ENCODE measurements at places on chromosomes 16 and 17.

- H3K27me3 ChIP-seq, result no peaks in the 10 kb centered on the region
- H3K36me3 ChIP-seq, result no peaks in the 10 kb centered on the region
- H3K4me1 ChIP-seq, result no peaks in the 10 kb centered on the region
- no peak overlapping the region for H3K27ac ChIP-seq
Observed at GRCh38 chr17:50806141-50806643, 29.2 kb upstream of the WFIKKN2 start.

GRCh38 chr17:74712756-74713155 lies at the start of gene CD300LF:
CD300LF (minus strand) TSS chr17:74712923; CDS start chr17:74712866, 57 bp downstream.
- no peaks in the 10 kb centered on the region for H3K36me3 ChIP-seq
- H3K4me1 ChIP-seq, result peaks cover 10% of the 10 kb centered on the region
- DNase-seq, result no peak
- H3K4me3 ChIP-seq, result no peak within 1 kb of the TSS

DNA sequence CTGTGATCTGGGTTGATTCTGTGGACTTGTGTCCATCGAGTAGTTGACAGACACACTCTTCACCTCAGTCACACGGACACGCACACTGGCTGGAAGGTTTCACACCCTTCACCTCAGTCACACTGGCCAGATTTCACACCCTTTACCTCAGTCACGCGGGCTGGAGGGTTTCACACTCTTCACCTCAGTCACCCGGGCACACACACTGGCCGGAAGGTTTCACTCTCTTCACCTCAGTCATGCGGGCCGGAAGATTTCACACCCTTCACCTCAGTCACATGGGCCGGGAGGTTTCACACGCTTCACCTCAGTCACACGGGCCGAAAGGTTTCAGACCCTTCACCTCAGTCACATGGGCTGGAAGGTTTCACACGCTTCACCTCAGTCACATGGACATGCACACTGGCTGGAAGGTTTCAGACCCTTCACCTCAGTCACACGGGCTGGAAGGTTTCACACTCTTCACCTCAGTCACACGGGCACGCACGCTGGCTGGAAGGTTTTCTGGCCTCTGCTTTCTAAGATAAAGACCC lies 96.2 kb downstream of the PGS1 start:
- no peaks in the 10 kb centered on the region for H3K4me1 ChIP-seq
- H3K36me3 ChIP-seq, result no peaks in the 10 kb centered on the region
- no peak overlapping the region for H3K4me3 ChIP-seq
- DNase-seq, result no peak
- peaks cover 30% of the 10 kb centered on the region for H3K27me3 ChIP-seq
- no peak overlapping the region for H3K27ac ChIP-seq

GRCh38 chr17:38556239-38556638 lies 49.5 kb downstream of the SRCIN1 start:
- H3K27ac ChIP-seq, result no peak overlapping the region
- DNase-seq, result no peak
- no peaks in the 10 kb centered on the region for H3K36me3 ChIP-seq
- H3K27me3 ChIP-seq, result peaks cover 2% of the 10 kb centered on the region
- H3K4me1 ChIP-seq, result peaks cover 8% of the 10 kb centered on the region

DNA sequence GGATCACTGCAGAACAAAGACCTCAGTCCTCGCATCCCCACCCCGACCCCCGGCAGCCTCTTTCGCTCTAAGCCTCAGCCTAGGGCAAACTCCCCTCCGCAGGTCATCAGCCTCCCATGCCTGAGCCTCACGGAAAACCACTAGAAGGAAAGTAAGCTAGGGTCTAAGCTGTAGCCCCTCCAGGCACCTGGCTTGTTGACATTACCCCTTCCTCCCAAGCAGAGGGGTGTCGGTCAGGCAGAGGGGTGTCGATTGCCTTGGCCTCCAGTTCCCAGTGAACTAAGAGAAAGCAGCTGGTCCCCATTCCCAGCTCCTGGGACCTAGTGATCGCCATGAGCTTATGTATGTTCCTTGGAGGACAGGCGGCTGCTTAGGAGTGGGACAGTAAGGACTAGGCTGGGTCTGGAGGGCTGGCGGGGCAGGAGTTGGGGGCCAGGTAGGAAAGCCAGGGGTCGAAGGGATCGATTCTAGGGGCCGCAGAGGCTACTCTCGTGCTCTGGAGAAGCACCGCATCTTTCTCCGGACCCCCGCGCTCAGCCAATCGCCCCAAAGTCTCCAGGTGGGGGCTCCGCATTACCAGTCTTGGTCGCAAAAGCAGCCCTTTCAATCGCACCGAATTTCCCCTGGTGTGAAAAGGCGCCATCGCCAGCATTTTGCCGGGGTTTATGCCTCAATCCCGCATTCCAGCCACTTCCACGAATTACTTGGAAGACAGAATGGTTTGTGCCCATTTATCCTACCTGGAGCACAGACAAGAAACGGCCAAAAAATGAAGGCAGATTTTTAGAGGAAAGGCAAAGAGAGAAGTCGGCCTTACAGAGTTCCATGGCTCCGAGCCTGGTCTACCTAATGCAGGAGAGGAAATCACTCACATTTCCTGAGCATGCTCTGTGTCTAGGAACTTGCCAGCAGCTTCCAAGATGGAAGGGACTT lies 21.3 kb upstream of the HOXB13 start:
- H3K27ac ChIP-seq, result no peak overlapping the region
- peaks cover 60% of the 10 kb centered on the region for H3K27me3 ChIP-seq
- DNase-seq, result no peak
- no peaks in the 10 kb centered on the region for H3K36me3 ChIP-seq

DNA sequence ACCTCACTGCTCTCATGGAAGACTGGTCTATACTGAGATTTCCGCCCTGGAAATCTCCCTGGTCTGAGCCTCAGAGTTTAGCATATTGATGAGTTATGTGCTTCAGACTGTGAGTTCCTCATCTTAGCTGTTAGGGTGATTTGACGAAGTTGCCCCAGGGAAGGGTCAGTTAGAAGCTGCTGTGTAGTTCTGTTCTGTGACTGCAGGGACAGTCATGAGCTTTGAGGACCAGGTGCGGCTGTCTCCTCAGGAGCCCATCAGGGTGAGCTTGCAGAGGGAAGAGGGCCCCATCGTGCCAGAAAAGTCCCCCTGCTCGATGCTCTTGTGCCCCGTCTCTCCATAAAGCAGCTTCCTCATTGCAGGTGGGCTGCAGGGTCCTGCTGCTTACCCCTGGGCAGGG lies 28.3 kb upstream of the IL17C start:
- H3K27me3 ChIP-seq, result no peaks in the 10 kb centered on the region
- H3K4me3 ChIP-seq, result no peak overlapping the region
- DNase-seq, result no peak
- H3K4me1 ChIP-seq, result no peaks in the 10 kb centered on the region
- no peak overlapping the region for H3K27ac ChIP-seq
- H3K36me3 ChIP-seq, result peaks cover 19% of the 10 kb centered on the region

GRCh38 chr17:28570716-28571360 lies 486 bp downstream of the PIGS start:
- H3K4me1 ChIP-seq, result peaks cover 16% of the 10 kb centered on the region
- peak; percentile 34 for DNase-seq
- H3K27ac ChIP-seq, result peak overlapping the region; percentile 83
- peak overlapping the region; percentile 95 for H3K4me3 ChIP-seq
- peaks cover 5% of the 10 kb centered on the region for H3K36me3 ChIP-seq
- no peaks in the 10 kb centered on the region for H3K27me3 ChIP-seq

- no peak overlapping the region for H3K4me3 ChIP-seq
- peaks cover 6% of the 10 kb centered on the region for H3K4me1 ChIP-seq
- no peaks in the 10 kb centered on the region for H3K36me3 ChIP-seq
- no peak overlapping the region for H3K27ac ChIP-seq
- peaks cover 86% of the 10 kb centered on the region for H3K27me3 ChIP-seq
Observed at GRCh38 chr17:50207315-50207714, 5.9 kb upstream of the COL1A1 start.

DNA sequence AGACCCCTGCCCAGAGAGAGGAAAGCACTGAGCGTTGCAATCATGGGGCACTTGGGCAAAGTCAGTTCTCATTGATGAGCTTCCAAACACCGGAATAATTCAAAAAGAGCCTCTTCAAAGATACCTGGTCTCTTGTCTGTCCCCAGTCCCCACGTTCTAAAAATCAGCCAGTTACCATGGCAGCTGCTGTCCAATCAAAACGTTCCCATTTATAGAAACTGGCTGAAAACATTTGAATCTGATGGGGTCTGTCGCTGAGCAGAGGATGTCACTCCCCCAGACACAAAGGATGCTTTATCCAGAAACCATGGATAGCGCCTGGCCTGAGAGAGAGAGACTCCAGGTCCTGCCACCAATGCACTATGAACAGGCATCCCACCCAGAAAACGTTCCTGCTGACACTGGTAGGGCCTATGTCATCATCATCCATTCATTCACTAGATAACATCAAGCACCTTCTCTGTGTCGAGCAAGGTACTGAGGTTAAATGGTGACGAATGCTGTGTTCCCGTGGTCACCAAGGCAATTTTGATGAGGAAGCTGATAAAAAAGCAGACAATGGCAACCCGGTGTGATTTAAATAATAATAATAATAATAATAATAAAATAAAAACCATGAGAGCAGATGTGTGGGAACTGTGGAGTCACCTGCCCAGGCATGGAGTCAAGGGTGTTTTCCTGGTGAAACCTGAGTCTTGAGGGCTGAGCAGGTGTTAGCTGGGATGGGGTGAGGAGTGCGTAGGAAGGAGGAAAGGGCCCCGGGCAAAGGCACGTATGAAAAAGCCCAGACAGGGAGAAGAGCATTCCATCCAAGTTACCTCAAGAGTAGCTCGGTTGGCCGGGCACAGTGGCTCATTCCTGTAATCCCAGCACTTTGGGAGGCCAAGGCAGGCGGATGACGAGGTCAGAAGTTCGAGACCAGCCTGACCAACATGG lies 19.0 kb upstream of the CALB2 start:
- peaks cover 23% of the 10 kb centered on the region for H3K27me3 ChIP-seq
- no peak for DNase-seq
- no peaks in the 10 kb centered on the region for H3K36me3 ChIP-seq
- H3K4me1 ChIP-seq, result no peaks in the 10 kb centered on the region
- no peak overlapping the region for H3K27ac ChIP-seq

GRCh38 chr17:66981983-66982508 lies 17.5 kb downstream of the CACNG4 start:
- H3K27me3 ChIP-seq, result no peaks in the 10 kb centered on the region
- no peak overlapping the region for H3K4me3 ChIP-seq
- H3K27ac ChIP-seq, result no peak overlapping the region
- H3K36me3 ChIP-seq, result no peaks in the 10 kb centered on the region

DNA sequence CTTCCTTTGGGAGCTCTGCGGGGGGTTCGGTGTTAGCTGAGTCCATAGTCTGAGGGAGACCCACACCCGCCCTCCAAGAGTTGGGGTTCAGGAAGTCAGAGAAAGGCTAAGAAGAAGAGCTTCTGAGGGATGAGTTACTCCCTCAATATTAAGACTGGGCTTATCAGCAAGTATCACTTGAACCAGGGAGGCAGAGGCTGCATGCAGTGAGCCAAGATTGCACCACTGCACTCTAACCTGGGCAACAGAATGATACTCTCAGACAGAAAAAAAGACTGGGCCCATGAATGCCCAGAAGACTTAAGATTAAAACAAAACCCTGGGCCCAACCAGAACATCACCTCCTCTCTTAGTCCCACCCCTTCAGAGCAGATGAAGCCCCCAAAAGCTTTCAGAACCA lies 6.0 kb downstream of the NKIRAS2 start:
- peaks cover 6% of the 10 kb centered on the region for H3K4me1 ChIP-seq
- H3K4me3 ChIP-seq, result no peak overlapping the region
- DNase-seq, result no peak
- H3K27me3 ChIP-seq, result no peaks in the 10 kb centered on the region

GRCh38 chr17:55705847-55706246 lies 16.8 kb downstream of the TMEM100 start:
- H3K4me1 ChIP-seq, result no peaks in the 10 kb centered on the region
- no peaks in the 10 kb centered on the region for H3K36me3 ChIP-seq
- no peak overlapping the region for H3K4me3 ChIP-seq
- H3K27ac ChIP-seq, result no peak overlapping the region

- H3K4me3 ChIP-seq, result no peak overlapping the region
- no peaks in the 10 kb centered on the region for H3K36me3 ChIP-seq
- H3K27me3 ChIP-seq, result peaks cover 12% of the 10 kb centered on the region
- no peak overlapping the region for H3K27ac ChIP-seq
- no peaks in the 10 kb centered on the region for H3K4me1 ChIP-seq
Observed at GRCh38 chr16:24347556-24347955, 91.4 kb downstream of the CACNG3 start.

DNA sequence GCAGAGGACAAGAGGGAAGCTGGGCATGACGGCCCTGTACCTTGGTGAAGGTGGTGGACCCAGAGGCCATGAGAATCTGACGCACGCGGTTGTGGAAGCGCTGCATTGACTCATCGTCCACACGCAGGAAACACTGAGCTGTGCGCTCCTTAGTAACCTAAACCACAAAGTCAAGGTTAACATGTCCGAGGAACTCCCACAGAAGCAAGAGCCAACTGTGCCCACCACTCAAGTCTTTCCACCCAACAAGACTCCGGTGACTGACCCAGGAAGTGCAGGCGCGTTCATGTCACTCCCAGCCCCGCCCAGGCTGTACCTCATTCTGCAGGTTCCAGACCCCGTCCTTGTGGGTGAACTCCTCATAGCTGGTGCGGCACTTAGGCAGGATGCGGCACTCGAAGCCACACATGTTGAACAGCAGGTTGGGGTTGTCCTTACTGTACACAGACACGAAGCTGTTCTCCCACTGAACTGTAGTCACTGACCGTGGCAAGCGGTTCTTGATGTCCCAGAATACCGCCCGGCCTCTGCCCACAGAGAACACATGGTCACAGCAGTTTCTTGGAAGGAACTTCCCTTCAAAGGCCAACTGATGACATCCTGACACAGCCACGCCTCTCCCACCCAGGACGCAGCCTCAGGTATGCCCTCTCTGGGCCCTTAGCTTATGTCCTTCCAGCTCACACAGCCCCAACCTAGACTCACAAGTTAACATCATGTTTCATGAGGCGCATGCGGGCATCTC lies 11.5 kb downstream of the PRPF8 start:
- peak overlapping the region; percentile 4 for H3K27ac ChIP-seq
- no peaks in the 10 kb centered on the region for H3K27me3 ChIP-seq
- no peak overlapping the region for H3K4me3 ChIP-seq
- H3K36me3 ChIP-seq, result peaks cover 24% of the 10 kb centered on the region
- no peaks in the 10 kb centered on the region for H3K4me1 ChIP-seq

DNA sequence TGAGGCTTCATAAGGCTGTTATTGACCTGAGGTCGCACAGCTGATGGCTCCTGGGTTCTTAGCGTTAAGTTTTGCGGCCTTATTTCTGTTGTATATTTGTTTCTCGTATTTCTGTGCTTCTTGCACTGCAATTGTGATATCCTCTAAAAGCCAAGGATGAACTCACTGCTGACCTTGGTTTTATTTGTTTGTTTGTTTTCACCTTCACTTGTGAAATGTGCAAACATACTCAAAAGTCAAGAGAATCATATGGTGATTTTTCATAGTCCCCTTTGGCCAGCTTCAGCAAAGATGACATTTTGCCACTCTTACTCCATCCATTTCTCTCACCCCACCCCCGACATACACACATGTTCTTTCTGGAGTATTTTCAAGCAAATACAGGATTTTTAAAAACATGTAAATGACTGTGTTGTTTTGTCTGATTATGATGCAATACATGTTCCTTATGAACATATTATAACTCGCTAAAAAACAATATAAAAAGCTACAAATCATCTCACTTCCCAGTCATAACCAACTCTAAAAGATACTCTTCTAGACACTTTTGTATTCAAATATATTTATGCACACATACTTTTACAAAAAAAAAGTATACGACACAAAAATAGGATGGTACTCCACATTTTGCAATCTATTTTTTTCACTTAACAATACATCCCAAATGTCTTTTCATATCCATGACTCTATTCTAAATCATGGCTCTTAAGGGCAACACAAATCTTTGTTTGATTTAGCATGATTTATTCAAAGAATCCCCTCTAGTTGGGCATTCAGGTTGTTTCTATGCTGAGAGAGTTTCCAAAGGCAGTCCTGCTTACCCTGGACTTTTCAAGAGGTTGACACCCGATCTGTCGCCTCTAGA lies 5.7 kb upstream of the ZCCHC14 start:
- H3K4me1 ChIP-seq, result peaks cover 26% of the 10 kb centered on the region
- H3K27ac ChIP-seq, result no peak overlapping the region
- no peaks in the 10 kb centered on the region for H3K36me3 ChIP-seq
- DNase-seq, result no peak
- H3K4me3 ChIP-seq, result no peak overlapping the region
